Memory B cell (primary cell): ENCODE measurements at places on chromosomes 12 and 14.

- no peak for DNase-seq
- H3K4me1 ChIP-seq = peaks cover 27% of the 10 kb centered on the region
- no peaks in the 10 kb centered on the region for H3K36me3 ChIP-seq
- H3K4me3 ChIP-seq = no peak overlapping the region
- H3K27me3 ChIP-seq = no peaks in the 10 kb centered on the region
Measured at GRCh38 chr12:12693111-12693671, 2.8 kb downstream of the GPR19 start.

- no peak for DNase-seq
- peak overlapping the region; percentile 33 for H3K4me3 ChIP-seq
- H3K27ac ChIP-seq = no peak overlapping the region
Measured at GRCh38 chr12:15699886-15700285, 89.3 kb downstream of the EPS8 start.

DNA sequence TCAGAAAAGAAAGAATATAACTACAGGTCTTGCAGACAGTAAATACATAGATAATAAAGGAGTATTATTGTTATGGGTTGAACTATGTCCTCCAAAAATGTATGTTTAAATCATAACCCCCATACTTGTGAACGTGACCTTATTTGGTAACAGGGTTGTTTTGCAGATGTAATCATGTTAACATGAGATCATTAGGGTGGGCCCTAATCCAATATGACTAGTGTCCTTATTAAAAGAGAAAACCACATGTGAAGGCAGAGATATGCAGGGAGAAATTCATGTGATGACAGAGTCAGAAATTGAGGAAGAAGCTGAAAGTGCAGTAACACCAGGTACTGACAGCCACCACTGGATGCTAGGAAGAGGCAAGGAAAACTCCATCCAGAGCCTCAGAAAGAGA, 29.0 kb downstream of the MAGOHB start:
- peaks cover 14% of the 10 kb centered on the region for H3K36me3 ChIP-seq
- DNase-seq = no peak
- no peak overlapping the region for H3K27ac ChIP-seq
- no peaks in the 10 kb centered on the region for H3K4me1 ChIP-seq
- H3K27me3 ChIP-seq = no peaks in the 10 kb centered on the region

DNA sequence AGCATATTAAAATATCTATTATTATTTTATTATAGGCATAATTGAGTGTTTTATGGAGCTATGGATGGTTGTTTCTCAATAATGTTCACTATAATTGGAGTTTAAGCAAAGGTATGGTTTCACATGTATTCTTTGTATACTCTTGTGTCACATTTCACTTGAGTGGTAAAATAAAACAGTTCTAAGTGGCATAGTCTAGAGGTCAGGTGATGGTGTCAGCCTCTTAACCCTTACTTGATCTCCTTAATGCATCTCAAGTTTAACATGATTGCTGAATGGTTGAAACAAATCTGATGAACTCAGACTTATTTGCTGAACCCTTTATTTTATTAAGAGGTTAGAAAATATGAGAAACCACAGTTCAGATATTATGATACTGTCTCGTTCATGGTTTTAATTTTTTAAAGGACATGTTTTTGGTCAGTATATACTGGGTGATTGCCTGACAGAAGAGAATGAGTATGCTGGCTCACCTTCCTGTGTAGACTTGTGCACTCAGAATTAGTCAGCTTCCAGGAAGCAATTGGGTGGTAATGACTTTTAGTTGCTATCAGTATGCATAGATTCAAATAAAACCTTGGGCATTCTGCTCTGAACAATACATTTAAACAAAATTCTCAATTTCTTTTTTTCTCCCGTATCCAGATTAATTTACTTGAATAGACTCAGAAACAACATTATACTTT, 464.6 kb downstream of the PCNX1 start:
- no peaks in the 10 kb centered on the region for H3K27me3 ChIP-seq
- peak overlapping the region; percentile 67 for H3K27ac ChIP-seq
- no peak overlapping the region for H3K4me3 ChIP-seq
- H3K36me3 ChIP-seq = no peaks in the 10 kb centered on the region

DNA sequence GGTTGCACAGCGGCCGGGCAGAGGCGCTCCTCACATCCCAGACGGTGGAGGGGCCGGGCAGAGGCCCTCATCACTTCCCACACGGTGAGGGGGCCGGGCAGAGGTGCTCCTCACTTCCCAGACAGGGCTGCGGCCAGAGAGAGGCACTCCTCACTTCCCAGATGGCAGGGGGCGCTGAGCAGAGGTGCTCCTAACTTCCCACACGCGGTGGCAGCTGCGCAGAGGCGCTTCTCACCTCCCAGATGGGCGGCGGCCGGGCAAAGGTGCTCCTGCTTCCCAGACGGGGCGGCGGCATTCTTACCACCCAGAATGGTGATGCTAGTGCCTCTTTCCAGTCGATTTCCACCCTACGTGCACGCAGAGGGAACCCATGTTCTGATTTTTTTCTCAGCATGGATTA, 304.4 kb downstream of the RGS6 start:
- H3K4me3 ChIP-seq = no peak overlapping the region
- H3K27ac ChIP-seq = no peak overlapping the region
- DNase-seq = no peak
- peaks cover 7% of the 10 kb centered on the region for H3K27me3 ChIP-seq
- H3K36me3 ChIP-seq = no peaks in the 10 kb centered on the region

- DNase-seq = no peak
- H3K27ac ChIP-seq = no peak overlapping the region
- H3K4me1 ChIP-seq = peaks cover 14% of the 10 kb centered on the region
- no peaks in the 10 kb centered on the region for H3K36me3 ChIP-seq
Measured at GRCh38 chr14:101709533-101709881, 52.0 kb upstream of the PPP2R5C start.

GRCh38 chr12:92740411-92740810, 37.6 kb downstream of the PLEKHG7 start:
- H3K4me3 ChIP-seq = no peak overlapping the region
- H3K27me3 ChIP-seq = no peaks in the 10 kb centered on the region
- no peaks in the 10 kb centered on the region for H3K4me1 ChIP-seq
- no peak overlapping the region for H3K27ac ChIP-seq
- peaks cover 33% of the 10 kb centered on the region for H3K36me3 ChIP-seq

GRCh38 chr12:14261096-14261495, 104.4 kb upstream of the ATF7IP start:
- H3K27me3 ChIP-seq = no peaks in the 10 kb centered on the region
- peaks cover 20% of the 10 kb centered on the region for H3K4me1 ChIP-seq

DNA sequence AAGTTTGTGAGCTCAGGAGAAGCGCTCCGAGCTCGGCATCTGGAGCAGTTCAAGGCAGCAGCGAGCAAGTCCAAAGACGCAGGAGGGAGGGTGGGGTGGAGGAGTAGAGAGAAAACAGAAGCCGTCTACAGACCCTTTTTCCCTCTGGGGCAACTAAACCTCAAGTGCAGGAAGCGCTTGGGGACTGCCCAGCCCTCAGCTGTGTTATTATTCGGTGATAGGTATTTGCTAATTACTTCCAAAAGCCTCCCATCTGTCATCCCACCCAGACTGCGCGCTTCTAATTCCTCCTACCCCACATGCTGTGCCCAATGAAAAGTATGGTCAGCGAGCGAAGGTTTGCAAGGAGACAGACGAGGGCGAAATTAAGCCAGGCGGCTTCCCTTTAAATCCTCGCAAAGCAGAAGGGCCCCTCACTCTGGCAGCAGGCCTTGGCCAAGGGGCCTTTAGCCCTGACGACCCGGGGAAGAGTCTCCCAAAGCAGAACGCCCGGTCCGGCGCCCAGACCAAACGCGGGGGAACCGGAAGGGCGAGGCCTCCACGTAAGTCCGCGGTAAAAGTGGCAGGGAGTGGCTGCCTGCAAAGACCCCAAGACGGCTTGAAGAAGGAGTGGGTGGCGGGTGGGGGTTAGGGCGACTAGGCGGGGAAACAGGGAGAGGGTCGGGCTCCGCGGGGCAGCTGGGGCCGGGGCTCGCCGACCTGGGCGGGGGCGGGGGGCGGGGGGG, 507 bp upstream of the CD9 start:
- peaks cover 28% of the 10 kb centered on the region for H3K4me1 ChIP-seq
- H3K27me3 ChIP-seq = peaks cover 14% of the 10 kb centered on the region
- H3K27ac ChIP-seq = peak overlapping the region; percentile 72
- peak overlapping the region; percentile 80 for H3K4me3 ChIP-seq

DNA sequence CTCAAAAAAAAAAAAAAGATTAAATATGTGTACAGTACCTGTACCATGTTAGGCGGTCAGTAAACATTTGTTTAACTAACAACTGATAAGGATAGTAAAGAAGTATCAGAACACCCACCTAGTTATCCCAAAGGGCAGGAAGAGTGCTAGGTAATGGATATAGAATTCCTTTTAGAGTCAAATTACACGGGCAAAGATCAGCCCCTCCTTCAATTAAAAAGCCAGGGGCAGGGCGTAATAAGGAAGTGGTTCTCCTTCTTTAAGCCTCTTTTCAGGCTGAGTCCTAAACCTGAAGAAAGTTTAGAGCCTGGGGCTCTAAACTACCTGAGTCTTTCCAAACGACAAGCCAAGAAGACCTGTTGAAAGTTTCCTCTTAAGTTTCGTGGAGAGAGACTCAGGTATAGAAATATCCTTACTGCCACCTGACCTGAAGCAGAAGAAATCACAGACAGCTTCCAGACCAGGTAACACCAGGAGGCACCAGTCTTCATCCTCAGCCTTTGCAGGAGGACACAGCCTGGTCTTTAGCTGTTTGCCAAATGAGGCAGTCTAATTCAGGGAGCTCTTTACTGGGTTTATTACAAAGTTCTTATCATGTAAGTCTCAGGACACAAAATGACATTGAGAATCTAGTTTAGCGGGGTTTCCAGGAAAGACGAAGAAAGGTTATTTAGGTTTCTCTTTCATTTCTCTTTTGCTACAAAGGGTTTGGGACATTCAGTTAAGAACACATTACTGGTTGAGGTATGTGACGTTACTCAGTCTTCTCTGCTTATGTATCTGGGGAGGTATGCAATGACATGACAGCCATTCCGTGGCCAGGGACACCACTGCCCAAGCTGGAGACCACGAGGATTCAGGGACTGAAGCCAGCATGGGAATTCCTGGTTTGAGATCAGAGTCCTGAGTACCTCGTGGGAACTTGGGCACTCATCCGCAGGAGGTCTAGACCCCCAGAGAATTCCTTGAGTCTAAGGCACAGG, at the start of gene BCL2L14:
Gene BCL2L14, plus strand, starts transcription at position 266 of the 983 bp plus-strand sequence. CDS start 8,367 bp downstream, outside the sequence.
- H3K4me1 ChIP-seq = peaks cover 12% of the 10 kb centered on the region
- no peak for DNase-seq
- peak within 1 kb of the TSS; percentile 29 for H3K27ac ChIP-seq
- H3K36me3 ChIP-seq = no peaks in the 10 kb centered on the region

- peaks cover 14% of the 10 kb centered on the region for H3K27me3 ChIP-seq
- H3K27ac ChIP-seq = no peak overlapping the region
- H3K4me3 ChIP-seq = no peak overlapping the region
- DNase-seq = no peak
- no peaks in the 10 kb centered on the region for H3K36me3 ChIP-seq
- H3K4me1 ChIP-seq = peaks cover 3% of the 10 kb centered on the region
Measured at GRCh38 chr12:107929436-107929835, 154.9 kb downstream of the ASCL4 start.

GRCh38 chr14:77416836-77417235, 6.5 kb downstream of the NOXRED1 start:
- H3K36me3 ChIP-seq = peaks cover 14% of the 10 kb centered on the region
- no peak overlapping the region for H3K27ac ChIP-seq
- H3K27me3 ChIP-seq = no peaks in the 10 kb centered on the region
- DNase-seq = no peak

- H3K36me3 ChIP-seq = peaks cover 52% of the 10 kb centered on the region
- peaks cover 11% of the 10 kb centered on the region for H3K4me1 ChIP-seq
- peak overlapping the region; percentile 4 for H3K27ac ChIP-seq
Measured at GRCh38 chr12:110337912-110338710, 57.1 kb downstream of the ATP2A2 start.

- no peak overlapping the region for H3K4me3 ChIP-seq
- H3K4me1 ChIP-seq = peaks cover 24% of the 10 kb centered on the region
- H3K27ac ChIP-seq = no peak overlapping the region
- DNase-seq = no peak
- H3K27me3 ChIP-seq = peaks cover 23% of the 10 kb centered on the region
- no peaks in the 10 kb centered on the region for H3K36me3 ChIP-seq
Measured at GRCh38 chr12:13177373-13177772, 19.2 kb upstream of the EMP1 start.

- no peaks in the 10 kb centered on the region for H3K36me3 ChIP-seq
- H3K27ac ChIP-seq = no peak overlapping the region
- DNase-seq = no peak
- H3K4me3 ChIP-seq = no peak overlapping the region
- no peaks in the 10 kb centered on the region for H3K27me3 ChIP-seq
Measured at GRCh38 chr12:19855851-19856250, 416.6 kb downstream of the AEBP2 start.

GRCh38 chr14:95943699-95944098, 67.1 kb downstream of the TUNAR start:
- H3K27ac ChIP-seq = no peak overlapping the region
- no peaks in the 10 kb centered on the region for H3K4me1 ChIP-seq
- no peaks in the 10 kb centered on the region for H3K36me3 ChIP-seq

- H3K27ac ChIP-seq = no peak overlapping the region
- no peak for DNase-seq
- H3K36me3 ChIP-seq = peaks cover 17% of the 10 kb centered on the region
Measured at GRCh38 chr12:43776498-43776897, 17.7 kb downstream of the IRAK4 start.

GRCh38 chr14:94360945-94361565, 27.3 kb downstream of the SERPINA1 start:
- H3K27ac ChIP-seq = no peak overlapping the region
- H3K36me3 ChIP-seq = no peaks in the 10 kb centered on the region
- no peak for DNase-seq
- H3K4me3 ChIP-seq = no peak overlapping the region
- H3K27me3 ChIP-seq = peaks cover 17% of the 10 kb centered on the region

- H3K27me3 ChIP-seq = peaks cover 2% of the 10 kb centered on the region
- no peaks in the 10 kb centered on the region for H3K36me3 ChIP-seq
- H3K4me3 ChIP-seq = no peak overlapping the region
- no peak overlapping the region for H3K27ac ChIP-seq
- H3K4me1 ChIP-seq = peaks cover 3% of the 10 kb centered on the region
Measured at GRCh38 chr14:60561845-60562746, 53.1 kb downstream of the SIX6 start.

DNA sequence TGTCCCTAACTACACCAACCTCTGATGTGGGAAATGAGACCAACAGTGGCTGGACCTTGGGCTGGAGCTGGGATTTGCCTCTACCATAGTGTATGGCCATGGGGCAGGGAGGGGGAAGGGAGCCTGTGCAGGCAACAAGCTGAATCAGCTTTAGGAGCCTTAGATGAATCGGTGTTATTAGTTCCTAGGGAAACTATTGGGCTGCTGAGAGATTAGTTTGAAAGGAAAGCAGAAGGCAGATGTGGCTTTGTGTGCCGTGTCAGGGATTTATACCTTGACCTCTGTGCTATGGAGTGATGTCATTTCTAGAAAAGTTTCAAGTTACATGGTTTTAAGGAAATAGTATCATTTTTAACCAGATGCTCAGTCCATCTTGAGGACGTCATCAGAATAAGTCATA, 19.5 kb upstream of the GAS2L3 start:
- no peaks in the 10 kb centered on the region for H3K4me1 ChIP-seq
- H3K27me3 ChIP-seq = no peaks in the 10 kb centered on the region
- H3K4me3 ChIP-seq = no peak overlapping the region
- no peak overlapping the region for H3K27ac ChIP-seq
- DNase-seq = no peak
- H3K36me3 ChIP-seq = no peaks in the 10 kb centered on the region

GRCh38 chr14:96953875-96954185, 156.6 kb downstream of the VRK1 start:
- H3K4me1 ChIP-seq = peaks cover 20% of the 10 kb centered on the region
- H3K27me3 ChIP-seq = no peaks in the 10 kb centered on the region
- DNase-seq = no peak
- no peak overlapping the region for H3K27ac ChIP-seq
- peaks cover 9% of the 10 kb centered on the region for H3K36me3 ChIP-seq

- no peak overlapping the region for H3K27ac ChIP-seq
- DNase-seq = no peak
- H3K27me3 ChIP-seq = no peaks in the 10 kb centered on the region
- no peaks in the 10 kb centered on the region for H3K4me1 ChIP-seq
- H3K4me3 ChIP-seq = no peak overlapping the region
Measured at GRCh38 chr12:111457071-111457470, 51.3 kb downstream of the SH2B3 start.
